ENCODE measurements at places on chromosomes 16 and 17.

- no peak for DNase-seq
These were observed 6.5 kb downstream of the PRSS27 start for GRCh38 chr16:2713523-2713922.

GRCh38 chr16:63289834-63290460 is 1253.7 kb upstream of the CDH8 start:
- no peak for DNase-seq

- no peak for DNase-seq
These were observed 39.3 kb downstream of the SALL1 start for GRCh38 chr16:51111759-51112158.

DNA sequence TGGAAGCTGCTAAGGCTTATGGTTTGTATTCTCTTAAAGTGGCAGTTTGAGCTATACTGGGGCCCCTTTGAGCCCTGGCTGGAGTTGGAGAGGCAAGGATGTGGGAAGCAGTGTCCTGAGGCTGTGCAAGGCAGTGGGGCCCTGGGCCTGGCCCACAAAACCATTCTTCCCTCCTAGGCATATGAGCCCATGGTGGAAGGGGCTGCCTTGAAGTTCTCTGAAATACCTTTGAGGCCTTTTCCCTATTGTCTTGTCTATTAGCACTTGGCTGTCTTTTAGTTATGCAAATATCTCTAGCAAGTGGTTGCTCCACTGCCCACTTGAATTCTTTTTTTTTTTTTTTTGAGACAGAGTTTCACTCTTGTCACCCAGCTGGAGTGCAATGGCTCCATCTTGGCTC is 119.2 kb downstream of the PCTP start:
- no peak for DNase-seq

GRCh38 chr17:35760587-35760986 is at the start of gene C17orf50:
C17orf50 (plus strand) TSS chr17:35760887; CDS start chr17:35760942, 55 bp downstream.
- no peak for DNase-seq

DNA sequence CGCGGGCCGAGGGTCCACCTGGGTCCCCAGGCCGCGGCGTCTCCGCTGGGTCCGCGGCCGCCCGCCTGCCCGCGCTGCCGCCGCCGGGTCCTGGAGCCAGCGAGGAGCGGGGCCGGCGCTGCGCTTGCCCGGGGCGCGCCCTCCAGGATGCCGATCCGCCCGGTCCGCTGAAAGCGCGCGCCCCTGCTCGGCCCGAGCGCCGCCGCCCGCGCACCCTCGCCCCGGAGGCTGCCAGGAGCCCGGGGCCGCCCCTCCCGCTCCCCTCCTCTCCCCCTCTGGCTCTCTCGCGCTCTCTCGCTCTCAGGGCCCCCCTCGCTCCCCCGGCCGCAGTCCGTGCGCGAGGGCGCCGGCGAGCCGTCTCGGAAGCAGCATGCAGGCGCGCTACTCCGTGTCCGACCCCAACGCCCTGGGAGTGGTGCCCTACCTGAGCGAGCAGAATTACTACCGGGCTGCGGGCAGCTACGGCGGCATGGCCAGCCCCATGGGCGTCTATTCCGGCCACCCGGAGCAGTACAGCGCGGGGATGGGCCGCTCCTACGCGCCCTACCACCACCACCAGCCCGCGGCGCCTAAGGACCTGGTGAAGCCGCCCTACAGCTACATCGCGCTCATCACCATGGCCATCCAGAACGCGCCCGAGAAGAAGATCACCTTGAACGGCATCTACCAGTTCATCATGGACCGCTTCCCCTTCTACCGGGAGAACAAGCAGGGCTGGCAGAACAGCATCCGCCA is 504 bp downstream of the FOXC2 start:
- peak; percentile 76 for DNase-seq

- no peak for DNase-seq
These were observed 88.4 kb upstream of the GNAO1 start for GRCh38 chr16:56102906-56103305.

- DNase-seq: no peak
These were observed 9.9 kb downstream of the ADCY7 start for GRCh38 chr16:50276326-50276640.

- DNase-seq: peak; percentile 29
These were observed at the start of gene TBKBP1 for GRCh38 chr17:47693731-47694580. TBKBP1 (plus strand) TSS chr17:47694161; CDS start chr17:47696113, 1,952 bp downstream.

DNA sequence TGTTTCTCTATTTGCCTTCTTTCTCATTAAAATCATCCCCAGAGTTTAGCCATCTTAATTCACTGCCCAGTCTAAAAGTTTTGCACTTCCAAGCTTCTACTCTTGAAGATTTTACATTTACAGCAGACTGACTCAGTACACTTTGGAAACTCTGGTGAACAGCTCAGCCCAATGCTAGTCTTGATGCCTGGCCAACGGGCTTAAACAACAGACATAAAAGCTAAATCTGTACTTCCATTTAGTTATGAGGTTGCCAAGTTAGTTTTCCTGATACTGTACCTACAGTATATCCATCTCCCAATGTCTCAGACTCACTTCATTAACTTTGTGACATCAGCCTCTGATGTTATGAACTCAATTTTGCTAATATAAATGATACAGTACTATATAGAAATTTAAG is 891.8 kb upstream of the SOX9 start:
- peak; percentile 8 for DNase-seq

DNA sequence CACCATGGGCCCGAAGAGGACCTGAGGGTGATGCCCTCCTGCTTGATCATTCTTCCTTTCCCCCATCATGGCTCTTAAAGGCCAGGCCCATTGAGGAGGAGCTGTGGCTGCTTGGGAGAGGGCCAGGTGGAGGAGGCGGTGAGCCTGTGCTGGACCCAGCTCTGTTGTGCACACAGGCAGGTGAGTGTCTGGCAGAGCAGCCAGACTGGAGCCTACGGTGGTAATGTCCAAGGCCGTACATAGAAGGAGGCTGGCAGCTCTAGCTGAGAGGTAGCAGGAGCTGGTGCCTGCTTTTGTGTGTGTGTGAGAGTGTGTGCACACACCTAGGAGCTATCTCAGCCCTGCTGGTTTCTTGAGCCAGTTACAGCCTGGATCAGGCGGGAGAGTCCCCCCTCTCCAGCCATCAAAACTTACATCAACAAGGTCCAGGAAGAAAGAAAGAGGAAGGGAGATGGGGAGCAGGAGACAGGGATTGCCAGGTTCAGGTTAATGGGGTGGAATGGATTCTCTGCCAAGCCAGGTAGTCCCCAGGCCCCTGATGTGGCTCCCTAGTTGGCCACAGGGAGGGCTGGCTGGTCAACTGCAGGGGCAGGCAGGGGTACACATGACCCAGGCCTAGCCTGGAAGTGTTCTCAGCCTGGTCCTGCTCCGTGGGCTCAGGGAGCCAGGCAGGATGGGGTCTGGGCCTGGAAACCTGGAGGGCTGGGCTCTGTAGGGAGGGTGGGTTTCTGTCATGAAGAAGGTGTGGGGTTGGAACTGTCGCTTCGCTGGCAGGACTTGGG is 107.1 kb downstream of the RAP1GAP2 start:
- no peak for DNase-seq

Measured in astrocyte (in vitro differentiated cells and primary cell).